Stimulated activated CD4-positive, alpha-beta T cell treated with anti-CD3 and anti-CD28 coated beads, Interleukin-15, amount 100 ng/mL, for 24 hours (primary cell): ENCODE measurements at places on chromosomes 7 and 10.

DNA sequence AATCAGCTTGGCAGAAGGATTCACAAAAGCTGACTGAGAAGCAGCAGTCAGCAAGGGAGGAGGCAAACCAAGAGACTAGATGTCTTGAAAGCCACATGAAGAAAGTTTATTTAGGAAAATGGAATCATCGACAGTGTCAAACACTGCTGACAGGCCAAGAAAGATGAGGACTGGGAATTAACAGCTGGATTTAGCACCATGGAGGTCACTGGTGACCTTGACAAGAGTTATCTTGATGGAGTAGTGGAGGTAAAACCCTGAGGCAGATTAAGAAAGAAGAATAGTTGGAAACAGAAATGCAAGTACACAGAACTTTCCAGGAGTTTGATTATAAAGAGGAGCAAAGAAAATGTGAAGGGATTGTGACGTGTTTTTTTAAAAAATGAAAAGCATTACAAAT is 51.5 kb downstream of the LMBR1 start:
- DNase-seq, result no peak

- DNase-seq, result no peak
Measured at GRCh38 chr10:1243486-1244234, 187.5 kb downstream of the WDR37 start.

DNA sequence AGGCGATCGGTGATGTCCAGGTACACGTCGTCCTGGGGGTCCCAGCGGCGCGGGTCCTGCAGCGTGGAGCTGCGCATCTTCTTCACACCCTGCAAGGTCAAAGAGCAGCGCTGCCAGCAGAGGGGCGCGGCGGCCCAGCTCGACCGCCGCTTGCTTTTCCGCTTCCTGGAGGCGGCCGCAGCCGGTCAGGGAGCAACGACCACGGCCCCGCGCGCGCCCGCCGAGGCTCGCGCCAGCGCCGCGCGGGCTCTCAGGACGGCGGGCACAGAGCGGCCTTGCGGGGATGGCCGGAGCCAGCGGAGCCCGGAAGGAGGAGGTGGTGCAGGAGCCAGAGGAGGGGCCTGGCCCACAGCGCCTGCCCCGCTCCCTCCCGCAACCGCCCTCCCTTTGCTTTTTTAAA is 76.4 kb upstream of the CDC14C start:
- no peak for DNase-seq

DNA sequence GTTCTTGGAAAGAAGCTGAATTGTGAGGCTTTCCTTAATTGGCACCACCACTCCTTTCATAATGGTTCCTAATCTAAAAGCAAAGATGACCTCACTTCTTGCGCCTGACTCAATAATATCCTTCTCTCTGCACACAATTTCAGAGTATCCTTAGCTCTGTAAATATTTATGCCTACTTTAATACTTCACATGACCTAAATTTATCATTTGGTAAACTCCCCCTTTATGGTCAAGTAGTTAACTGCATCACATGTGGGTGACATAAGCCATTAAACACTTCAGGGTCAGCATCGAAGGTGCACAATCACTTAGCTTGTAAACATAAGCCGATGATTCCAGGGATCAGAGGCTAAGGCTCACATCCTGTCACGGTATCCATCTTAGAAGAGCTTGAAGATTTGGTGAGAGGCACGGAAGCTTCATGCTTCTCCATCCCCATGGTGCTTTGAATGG is 7.3 kb upstream of the RHOBTB1 start:
- DNase-seq, result no peak

- DNase-seq, result no peak
Measured at GRCh38 chr10:35351021-35351420, 14.7 kb downstream of the CCNY start.

GRCh38 chr10:111872591-111872990 is 311.0 kb downstream of the GPAM start:
- DNase-seq, result no peak

- no peak for DNase-seq
Measured at GRCh38 chr10:4371691-4372295, 454.2 kb upstream of the AKR1E2 start.

DNA sequence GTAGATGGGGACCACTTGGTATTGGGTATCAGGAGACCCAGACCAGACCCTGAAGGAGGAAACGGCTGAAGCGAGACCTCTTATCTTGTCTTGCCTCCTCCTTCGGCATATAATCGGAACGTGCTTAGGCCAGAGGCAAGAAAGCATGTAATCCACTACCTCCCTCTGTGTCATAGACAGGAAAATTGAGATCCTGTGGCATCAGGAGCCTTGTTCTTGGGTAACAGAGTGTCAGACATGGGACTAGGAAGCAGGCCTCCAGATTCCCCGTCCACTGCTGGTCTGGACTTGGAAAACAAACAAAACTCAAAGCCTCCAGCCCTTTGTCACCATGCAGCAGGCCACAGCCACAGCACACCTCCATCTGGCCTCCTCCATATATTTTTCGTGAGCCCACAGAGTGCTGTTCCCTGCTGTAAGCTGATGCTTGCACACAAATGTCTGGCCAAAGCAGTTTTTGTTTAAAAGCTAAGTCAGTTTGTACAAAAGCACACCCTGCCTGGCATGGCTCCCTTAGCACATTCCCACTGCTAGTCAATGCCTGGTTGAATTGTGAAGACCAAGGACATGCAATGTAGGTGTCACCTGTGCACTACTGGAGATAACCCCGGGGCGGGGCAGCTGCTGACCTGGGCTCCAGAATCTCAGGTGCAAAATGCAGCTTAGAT is 510.9 kb downstream of the RPS24 start:
- no peak for DNase-seq

- DNase-seq, result no peak
Measured at GRCh38 chr10:35129185-35129674, 2.6 kb downstream of the CREM start.
